ENCODE measurements at places on chromosomes 7 and 10.
A peak's percentile ranks its signal among the peaks of the same experiment; 100 is the strongest.

DNA sequence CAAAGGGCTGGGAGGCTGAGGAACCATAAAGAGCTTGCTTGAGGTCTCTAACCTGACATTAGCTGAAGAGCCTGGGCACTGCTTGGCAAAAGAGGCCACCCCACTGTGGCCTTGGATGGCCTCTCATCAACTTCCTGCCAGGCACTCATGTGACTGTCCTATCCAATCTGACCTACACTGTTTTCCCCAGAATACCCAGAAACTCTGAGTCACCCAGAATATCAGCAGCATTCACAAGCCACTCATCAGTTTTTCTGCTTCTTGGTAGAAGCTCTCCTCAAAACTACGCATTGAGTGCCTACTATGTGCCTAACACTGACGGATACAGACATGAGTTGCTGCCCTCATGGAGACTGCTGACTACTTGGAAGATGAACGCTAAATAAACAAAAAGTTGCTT, 4.1 kb upstream of the NT5C2 start:
- DNase-seq = peak; percentile 84

DNA sequence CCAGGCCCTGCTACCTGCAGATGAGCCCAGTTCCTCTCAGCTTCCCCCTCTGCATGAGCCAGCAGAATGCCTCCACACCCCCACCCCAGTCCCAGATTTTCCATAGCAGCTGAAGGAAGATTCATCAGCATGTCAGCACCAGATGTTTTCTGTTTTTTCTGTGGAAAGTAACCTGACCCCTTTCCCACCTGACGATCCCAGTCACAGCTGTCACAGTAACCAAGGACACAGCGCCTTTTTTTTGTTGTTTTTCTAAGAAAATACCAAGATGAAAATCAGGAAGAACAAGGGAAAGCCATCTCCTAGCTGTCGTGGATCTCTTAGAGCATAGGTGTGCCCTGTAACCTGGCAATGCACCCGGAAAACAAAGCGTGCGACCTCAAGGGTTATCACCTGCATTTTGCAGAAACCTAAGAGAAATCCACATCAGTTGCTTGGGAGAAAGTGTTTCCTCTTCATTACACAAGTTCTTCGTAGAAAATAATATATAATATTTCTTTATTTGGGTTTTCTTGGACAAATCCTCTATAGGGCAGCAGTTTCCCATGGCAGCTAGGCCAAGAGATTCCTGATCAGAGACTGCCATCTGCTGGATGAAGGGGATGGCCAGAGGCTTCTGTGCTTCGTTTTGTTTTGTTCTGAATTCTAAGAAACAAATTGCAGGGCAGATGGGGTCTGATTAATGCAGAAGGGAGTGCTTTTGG, 401.9 kb downstream of the TNS3 start:
- peak; percentile 70 for DNase-seq

- no peak for DNase-seq
These were observed 177.6 kb downstream of the PTPN20 start for GRCh38 chr10:47088656-47089354.

- no peak for DNase-seq
These were observed 18.2 kb upstream of the ANKRD1 start for GRCh38 chr10:90939116-90939515.

DNA sequence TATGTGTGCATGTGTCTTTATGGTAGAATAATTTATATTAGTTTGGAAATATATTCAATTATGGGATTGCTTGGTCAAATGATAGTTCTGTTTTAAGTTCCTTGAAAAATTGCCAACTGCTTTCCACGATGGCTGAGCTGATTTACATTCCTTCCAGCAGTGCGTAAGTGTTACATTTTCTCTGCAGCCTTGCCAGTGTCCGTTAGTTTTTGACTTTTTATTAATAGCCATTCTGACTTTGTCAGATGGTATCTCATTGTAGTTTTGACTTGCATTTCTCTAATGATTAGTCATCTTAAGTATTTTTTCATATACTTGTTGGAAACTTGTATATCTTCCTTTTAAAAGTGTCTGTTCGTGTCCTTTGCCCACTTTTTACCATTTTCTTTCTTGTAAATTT, 434.2 kb upstream of the POT1 start:
- DNase-seq = peak; percentile 15

- no peak for DNase-seq
These were observed 80.2 kb downstream of the RNF133 start for GRCh38 chr7:122618585-122619189.

DNA sequence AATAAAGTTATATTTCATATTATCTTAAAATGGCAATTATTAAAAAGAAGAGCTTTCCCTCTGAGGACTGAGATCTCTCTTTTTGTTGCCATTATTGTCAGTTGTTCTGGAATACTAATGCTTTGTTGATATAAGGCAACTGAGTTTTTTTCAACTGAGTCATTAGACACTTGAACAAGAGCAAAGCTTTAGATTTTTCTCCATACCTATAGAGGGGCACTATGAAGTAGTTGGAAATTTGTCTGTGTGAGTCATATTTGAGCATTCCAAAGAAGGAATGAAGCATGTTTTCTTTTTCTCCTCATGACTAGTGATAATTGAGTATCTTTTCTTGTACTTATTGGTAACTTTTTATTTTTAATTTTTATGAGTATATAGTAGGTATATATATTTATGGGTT, 24.5 kb downstream of the RPA3 start:
- peak; percentile 16 for DNase-seq

- DNase-seq = no peak
These were observed 1.2 kb downstream of the MICALL2 start for GRCh38 chr7:1457949-1458682.

DNA sequence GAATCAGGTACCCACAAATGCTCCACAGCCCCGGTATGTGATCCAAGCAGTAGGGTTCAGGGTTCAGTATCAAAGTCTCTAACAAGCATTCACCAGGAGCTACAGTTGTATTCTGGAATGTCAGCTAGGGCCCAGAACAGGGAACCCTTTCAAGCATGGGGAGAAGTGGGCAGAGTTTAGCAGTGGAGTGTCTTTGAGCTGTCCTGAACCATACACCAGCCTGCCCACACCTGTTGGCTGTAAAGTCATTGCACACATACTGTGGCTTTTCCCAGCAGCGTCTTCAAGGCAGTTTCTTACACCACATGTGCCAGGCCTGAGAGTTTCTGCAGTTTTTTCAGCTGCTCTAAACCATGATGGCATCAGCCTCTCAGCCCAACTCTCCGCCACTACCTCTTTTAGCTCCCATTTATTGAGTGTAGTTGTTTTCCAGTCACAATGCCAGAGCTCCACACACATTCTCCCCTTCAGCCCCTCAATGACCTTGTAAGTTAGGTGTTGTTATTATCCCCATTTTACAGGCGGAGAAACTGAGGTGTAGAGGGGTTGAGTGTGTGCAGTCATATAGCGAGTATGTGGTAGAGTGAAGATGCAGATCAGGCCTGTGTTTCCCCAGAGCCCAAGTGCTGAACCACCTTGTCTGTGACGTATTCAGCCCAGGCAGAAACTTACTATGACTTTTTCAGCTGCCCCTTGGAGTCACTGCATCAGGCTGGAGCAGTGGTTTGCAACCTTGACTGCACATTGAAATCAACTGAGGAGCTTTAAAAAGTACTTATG, 83.1 kb downstream of the CHN2 start:
- no peak for DNase-seq

GRCh38 chr7:4470246-4470645, 211.8 kb upstream of the FOXK1 start:
- DNase-seq = no peak

DNA sequence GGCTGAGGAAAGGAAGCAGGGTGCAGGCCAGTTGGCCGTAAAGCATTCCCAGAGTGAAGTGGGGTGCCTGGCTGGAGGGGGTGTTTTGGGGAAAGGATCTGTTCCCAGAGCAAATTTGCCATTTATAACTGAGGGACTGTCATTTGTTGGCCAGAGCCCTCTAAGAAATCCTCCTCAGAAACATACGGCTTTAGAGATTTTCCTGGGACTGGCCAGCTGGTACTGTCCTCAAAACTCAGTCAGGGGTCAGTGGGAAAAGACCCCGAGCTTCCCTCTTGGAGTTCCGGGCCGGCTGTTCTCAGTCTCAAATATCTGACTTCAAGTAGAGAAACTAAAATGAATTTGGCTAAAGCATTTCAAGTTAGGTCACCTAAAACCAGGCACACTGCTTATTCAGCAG, 55.9 kb downstream of the ETV1 start:
- DNase-seq = no peak

DNA sequence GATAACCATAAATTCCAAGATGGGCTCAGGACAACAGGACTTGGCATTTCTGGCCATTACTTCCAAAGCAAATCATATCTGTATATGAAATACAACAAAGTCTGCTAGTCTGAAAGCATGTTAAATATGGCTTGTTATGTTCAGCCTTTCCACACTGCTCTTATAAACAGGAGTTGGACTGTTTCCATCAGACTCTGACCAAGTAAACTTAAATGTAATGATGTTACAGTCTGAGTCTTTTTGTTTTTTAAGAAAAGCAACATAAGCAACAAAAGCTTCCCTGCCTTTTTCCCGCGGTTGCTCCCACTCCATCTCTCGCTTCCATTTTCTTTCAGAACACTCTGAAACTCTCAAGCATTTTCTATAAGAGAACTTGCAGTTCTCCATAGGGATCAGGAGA, 8.1 kb upstream of the CDCA7L start:
- no peak for DNase-seq

DNA sequence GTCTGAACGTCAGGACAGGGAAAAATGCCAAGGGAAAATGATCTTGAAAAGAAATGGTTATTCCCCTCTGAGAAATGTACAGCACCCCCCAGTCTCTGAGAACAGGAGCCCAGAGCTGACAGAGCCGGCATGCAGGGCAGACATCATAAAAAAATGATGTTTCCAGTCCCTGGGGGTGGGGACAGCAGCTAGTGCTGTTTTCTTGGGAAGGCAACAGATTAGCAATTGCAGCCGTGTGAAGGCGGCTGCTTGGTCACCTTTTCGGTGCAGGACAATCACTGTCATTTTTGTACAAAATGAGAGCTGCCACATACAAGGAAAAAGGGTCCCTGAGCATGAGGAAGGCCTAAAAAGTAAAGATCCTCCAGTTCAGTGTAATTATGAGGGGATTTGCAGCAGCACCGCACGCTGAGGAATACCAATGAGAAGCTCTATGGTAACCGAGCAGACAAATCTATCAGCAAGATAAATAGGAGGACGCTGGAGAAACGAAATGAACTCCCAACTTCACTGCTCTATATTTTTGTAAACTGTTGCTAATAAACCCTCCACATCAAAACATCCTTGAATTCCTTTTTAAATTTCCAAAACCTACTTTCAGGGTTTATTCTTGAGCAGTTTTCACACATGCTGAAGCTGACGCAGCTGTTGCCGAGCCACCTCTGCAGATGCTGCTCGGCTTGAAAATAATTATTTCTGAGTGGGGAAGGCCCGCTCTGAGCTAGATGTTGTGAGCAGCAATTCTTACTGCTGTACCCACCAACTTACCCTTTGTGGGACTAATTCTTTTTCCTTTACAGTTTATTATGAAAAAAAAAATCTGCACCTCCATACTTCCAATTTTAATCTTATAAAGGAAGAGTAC, 98.2 kb upstream of the NEBL start:
- no peak for DNase-seq

DNA sequence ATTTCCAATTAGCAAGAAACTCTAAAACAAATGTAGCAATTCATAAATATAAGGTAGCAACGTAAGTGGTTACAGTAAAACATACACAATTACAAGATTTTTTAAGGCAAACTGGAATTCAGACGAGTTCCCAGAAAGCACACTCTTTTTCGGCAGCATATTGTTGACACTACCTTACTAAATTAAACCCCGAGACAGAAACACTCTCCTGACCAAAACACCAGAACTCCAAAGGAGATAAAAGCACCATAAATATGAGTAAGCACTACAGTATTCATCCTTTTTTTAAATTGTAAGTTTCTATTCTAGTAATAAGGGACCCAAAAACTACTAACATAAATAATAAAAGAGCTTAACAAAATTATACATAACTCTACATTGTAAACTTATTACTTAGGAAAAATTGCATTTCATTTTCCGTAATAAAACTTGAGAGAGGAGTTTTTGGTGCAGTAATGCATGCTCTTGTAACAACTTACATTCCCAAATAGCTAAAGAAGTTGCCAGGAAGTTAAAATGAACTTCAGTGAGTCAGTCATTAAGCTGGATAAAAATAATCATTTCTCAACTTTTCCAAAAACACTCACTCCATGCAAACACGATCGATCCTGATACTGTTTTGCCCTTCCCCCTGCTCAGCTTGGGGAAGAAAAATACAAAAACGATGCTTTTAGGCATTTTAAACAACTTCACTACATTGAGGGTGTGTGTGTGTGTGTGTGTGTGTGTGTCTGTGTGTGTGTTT, 2.0 kb downstream of the PIP4K2A start:
- DNase-seq = peak; percentile 55

GRCh38 chr10:121076776-121077715, 225.9 kb downstream of the WDR11 start:
- DNase-seq = peak; percentile 17

DNA sequence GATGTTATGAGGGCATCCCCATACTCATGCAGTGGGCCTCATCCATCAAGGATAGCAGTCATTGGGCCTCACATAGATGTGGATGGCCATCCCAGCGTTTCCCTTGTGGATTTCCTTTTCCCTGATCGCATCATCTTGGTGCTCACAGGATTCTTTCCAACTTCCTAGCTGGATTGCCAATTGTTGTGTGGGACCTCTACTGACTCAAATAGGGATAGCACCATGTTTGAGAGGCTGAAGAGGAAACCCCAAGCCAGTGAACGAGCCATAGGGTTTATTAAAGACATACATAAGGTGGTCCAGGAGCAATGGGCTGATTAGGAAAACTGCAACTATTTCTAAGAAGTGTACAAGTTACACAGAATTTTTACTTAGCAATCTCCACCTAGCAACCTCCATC, 21.8 kb downstream of the ASZ1 start:
- no peak for DNase-seq

- DNase-seq = no peak
These were observed 92.2 kb upstream of the GNA12 start for GRCh38 chr7:2936301-2936700.

DNA sequence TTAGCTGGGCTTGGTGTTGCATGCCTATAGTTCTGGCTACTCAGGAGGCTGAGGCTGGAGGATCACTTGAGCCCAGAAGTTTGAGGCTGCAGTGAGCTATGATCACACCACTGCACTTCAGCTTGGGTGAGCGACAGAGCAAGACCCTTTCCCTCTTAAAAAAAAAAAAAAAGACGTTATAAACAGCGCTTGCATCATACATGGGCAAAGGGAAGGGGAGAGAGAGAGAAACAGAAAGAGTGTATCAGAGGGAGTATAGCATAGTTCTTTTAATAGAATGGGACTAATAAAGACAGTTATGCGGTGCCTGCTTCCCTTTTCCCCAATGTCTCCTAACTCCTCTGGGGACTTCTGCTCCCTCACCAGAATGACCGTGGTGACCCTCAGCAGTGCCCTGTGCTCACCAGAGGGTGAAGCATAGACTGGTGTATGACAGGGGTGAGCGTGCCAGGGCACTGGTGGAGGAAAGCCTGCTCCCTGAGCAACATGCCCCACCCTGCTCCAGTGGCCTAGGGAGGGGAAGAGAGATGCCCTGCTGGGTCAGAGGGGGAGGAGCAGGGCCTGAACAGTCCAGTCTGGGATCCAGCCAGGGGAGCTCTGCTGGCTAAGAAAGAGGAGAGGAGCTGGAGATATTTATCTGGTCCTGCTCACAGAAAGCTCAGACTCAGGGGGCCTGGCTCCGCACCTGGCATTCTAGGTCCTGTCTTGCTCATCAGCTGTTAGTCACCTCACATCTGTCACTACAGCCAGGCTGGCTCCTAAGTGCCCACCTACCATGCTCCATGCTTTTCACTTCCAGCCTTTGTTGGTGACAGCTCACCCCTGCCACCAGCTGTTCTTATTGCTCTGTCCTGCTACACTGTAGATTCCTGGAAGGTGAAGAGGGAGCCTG, 2.2 kb downstream of the PDZD7 start:
- no peak for DNase-seq

Measured in stromal cell of bone marrow (primary cell).